ENCODE measurements at places on chromosomes 2 and 18.

DNA sequence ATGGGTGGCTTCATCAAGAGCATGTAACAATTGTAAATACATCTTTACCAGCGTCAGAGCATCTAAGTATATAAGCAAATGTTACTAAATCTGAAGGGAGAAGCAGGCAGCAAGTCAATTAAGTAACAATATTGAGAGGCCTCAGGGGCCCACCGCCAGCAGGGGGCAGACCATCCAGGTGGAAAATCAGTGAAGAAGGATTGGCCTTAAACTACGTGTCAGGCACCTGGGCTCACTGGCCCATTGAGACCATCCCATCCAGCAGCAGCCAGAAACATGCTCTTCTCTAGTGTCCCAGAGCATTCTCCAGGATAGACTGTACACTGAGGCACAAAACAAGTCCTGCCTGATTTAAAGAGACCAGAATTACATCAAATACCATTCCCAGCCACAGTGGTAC is 96.2 kb upstream of the SNTG2 start:
- peak; percentile 34 for DNase-seq

- DNase-seq: no peak
Observed at GRCh38 chr2:184305105-184305504, 293.2 kb upstream of the ZNF804A start.

- no peak for DNase-seq
Observed at GRCh38 chr2:138090330-138090729, 126.1 kb downstream of the HNMT start.

- no peak for DNase-seq
Observed at GRCh38 chr18:2059336-2059735, 512.0 kb downstream of the METTL4 start.

- DNase-seq: no peak
Observed at GRCh38 chr18:47403317-47403716, 151.9 kb upstream of the SKOR2 start.

- DNase-seq: no peak
Observed at GRCh38 chr2:238424313-238424700, 2.4 kb upstream of the ASB1 start.

DNA sequence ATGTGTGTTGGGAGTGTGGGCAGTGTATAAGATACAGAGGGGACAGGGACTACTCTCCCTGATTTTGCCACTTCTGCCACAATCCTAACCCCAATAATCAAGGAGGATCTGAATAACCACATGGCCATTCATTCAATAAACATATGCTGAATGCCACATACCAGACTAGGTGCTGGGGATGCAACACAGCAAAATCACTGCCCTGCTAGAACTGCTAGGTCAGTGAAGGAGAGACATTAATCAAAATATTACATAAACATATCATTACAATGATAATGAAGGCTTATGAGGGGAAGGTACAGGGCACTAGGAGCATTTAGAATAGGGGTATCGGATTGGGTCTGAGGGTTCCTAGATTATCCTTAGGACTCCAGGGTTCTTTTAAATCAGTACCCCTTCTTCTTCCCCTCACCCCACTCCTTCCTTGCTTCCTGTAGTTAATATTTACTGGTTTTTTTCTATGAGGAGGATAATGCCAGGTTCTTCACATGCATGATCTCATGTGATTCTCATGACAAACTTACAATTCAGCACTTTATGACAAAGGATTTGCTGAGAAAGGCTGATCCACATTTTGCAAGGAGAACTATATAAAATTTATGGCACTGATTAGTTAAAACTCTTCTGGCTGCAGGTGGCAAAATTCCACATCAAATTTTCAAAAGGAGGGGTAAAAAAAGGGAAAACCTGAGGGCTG is 56.4 kb upstream of the PCBP1 start:
- DNase-seq: no peak

DNA sequence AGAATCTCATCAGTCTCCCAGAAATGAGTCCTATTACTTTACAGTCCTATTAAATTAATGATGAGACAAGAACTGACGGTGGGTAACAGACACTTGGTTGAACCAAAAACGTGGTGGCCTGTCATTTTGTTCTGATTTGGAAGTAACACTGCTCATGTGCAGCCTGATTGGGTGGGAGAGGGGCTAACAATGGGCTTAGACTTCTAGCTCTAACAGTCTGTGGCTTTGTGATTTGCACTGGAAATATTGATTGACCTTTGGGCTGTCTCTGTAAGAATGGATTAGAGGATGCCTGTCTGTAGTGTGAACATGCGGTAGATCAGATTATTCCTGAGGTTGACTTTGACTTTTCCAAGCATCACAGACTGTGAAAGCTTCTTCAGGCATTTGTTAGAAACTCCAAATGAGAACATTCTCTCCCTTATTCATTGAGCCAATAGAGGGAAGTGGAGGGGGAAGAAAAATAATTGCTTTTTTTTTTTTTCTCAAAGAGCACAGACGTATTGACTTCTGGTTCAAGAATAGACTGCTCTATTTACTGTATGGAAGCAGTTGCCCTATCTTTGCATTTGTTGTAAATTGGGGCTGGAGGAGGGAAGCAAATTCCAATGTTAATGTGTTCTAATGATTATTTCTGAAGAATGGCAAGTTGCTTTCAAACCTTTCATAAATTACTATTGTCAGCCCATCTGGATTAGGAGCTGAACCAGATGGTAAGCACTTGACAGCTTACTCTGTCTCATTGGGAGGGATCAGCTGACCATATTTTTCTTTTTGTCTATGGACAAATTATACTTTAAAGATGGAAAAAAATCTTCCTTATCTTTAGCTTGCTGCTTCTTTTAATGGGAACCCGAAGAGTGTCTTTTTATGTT is 85.8 kb upstream of the TTN start:
- no peak for DNase-seq

DNA sequence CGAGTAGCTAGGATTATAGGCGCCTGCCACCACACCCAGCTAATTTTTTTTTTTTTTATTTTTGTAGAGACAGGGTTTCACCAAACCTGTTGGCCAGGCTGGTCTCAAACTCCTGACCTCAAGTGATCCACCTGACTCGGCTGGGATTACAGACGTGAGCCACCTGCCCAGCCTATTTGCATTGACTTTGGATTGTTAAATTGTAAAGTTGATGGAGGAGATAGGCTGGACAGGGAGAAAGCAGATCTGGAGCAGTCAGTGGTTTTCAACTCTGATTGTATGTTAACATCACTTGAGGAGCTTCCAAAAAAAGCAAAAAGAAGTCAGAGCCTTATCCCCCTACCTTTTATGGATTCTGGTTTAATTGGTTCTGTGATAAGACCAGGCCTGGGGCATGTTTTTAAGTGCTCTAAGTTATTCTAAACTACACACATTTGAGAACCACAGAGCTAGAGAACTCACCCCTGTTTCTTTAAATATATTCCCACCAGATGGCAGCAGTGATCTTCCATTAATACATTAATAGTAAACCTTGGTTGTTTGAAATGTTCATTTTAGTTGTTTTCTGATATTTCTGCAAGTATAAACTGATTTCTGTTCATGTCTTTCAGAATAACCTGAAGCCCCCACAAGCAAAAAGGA is 7.5 kb downstream of the C2orf49 start:
- no peak for DNase-seq

GRCh38 chr18:62741118-62741566 is 25.8 kb downstream of the PHLPP1 start:
- no peak for DNase-seq

GRCh38 chr2:98465456-98466226 is 21.0 kb downstream of the INPP4A start:
- peak; percentile 80 for DNase-seq

- no peak for DNase-seq
Observed at GRCh38 chr2:18790509-18791171, 201.3 kb upstream of the NT5C1B start.

GRCh38 chr2:30255466-30256408 is 24.4 kb downstream of the LBH start:
- DNase-seq: no peak

GRCh38 chr2:27942612-27943547 is 52.4 kb downstream of the BABAM2 start:
- no peak for DNase-seq

DNA sequence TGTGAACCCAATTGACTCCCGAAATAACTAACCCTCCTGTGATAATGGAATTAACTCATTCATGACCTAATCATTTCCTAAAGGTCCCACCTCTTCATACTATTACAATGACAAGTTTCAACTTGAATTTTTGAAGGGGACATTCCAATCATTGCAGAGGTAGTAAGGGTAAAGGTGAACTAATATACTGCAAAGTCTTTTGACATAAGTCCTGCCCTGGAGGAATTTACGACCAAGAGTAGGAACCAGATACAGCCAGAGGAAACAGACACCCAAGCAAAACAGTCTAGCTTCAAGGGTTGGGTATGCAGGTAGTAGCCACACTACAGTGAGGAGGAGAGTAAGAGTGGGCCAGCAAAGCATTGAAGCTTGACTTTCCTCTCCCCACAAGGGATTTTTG is 1.2 kb upstream of the SRBD1 start:
- DNase-seq: no peak

- DNase-seq: no peak
Observed at GRCh38 chr2:110903548-110903947, 171.2 kb downstream of the ACOXL start.

DNA sequence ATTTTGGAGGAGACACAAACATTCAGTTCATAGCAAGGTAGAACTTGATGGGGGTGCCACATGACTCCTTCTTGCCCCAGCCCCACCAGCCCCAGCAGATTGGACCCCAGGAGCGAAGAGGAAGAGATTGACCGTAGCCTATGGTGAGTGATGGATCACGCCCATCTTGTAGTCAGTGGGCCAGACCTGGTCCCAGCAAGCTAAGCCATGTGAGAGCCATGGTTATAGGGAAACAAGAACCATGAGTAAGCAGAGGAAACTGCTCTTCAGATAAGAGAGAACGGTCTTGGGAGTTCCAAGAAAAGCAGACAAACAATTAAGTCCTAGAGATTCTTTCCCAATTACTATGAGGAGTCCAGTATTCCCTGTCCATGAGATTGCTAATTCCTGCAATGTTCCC is 4.6 kb upstream of the TCF4 start:
- DNase-seq: no peak

- no peak for DNase-seq
Observed at GRCh38 chr18:23902396-23902795, 112.2 kb upstream of the TTC39C start.

DNA sequence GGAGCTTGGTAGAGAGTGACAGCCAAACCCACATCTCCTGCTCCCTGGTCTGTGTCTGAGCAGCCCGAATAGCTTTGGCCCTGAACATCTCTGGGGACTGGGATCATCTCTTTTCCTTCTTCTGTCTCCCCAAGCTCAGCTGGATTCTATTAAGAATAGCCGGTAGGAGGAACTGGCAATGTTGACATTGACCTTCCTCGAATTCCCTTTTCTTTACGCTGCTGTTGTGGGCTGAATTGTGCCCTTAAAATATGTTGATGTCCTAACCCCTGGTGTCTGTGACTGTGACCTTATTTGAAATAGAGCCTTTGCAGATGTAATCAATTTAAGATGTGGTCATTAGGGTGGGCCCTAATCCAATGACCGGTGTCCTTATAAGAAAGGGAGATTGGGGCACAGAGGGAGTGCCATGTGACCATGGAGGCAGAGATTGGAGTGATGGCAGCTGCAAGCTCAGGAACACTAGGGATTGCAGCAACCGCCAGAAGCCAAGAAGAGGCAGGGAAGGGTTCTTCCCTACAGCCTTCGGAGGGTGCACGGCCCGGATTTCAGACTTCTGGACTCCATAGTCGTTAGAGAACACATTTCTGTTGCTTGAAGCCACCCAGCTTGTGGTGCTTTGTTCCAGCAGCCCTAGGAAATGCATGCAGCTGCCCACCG is 5.8 kb upstream of the SFTPB start:
- no peak for DNase-seq

GRCh38 chr18:63293935-63294334 is 25.6 kb downstream of the BCL2 start:
- no peak for DNase-seq

DNA sequence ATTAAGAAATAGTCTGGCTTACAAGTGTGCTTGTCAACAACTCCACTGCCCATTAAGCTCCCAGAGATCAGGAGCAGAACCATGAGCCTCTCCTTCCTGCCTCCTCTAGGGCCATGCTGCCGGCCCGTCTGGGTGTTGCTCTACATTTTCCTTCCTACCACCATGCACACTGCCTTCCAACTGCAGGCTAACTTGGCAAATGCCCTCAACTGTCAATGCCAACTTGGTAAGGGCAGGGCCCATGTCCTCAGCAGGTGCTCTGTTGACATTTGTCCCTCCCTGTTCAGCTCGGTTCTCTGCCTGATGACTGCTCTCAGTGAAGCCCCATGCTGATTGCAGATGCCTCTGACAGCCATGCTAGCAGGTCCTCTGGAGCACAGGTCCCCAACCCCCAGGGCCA is 345.2 kb downstream of the ALK start:
- DNase-seq: no peak

GRCh38 chr2:15786003-15786654 is 154.2 kb upstream of the MYCN start:
- no peak for DNase-seq

DNA sequence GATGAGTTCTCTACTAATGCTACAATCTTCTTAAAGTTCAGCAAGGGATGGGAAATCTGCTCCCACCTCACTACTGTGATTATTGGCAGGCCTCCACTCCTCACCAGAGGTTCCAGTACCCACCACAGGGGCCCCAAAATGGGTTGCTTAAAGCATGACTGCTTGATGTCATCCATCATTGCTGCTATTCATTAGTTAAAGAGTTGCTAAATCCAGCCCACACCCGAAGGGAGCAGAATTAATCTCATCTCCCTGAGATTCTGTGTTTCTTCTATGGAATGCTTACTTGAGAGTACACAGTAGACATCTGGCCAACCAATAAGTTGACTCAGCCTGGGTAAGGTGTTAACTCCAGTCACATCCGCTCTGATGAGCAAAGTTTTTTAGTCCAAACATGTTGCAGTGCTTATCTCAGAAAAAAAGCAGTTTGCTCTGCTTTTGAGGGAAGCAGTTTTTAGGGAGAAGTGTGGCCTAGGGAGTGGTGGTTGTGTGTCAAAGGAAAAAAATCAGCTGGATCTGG is 690.2 kb upstream of the POU3F3 start:
- DNase-seq: no peak

- peak; percentile 82 for DNase-seq
Observed at GRCh38 chr2:8456151-8457091, 225.4 kb upstream of the ID2 start.

DNA sequence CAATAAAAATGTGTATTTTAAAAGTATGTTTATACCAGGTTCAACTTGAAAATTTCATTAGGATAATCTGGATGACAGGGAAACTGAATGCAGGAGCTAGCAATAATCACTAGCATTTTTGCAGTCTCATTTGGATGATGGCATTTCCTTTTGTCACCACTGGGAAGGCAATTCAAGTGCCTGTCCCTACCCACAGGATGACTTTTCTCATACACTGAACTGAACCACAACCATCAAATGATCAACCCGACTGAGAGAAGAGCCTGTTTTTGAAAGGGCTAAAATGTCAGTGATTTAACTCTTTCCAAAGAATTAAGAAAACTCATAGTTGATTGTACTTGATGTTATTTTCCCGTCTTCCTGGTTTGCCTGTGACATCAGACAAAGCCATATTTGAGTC is 115.0 kb downstream of the FAM124B start:
- DNase-seq: no peak
